ENCODE measurements at places on chromosomes 16 and 17.

DNA sequence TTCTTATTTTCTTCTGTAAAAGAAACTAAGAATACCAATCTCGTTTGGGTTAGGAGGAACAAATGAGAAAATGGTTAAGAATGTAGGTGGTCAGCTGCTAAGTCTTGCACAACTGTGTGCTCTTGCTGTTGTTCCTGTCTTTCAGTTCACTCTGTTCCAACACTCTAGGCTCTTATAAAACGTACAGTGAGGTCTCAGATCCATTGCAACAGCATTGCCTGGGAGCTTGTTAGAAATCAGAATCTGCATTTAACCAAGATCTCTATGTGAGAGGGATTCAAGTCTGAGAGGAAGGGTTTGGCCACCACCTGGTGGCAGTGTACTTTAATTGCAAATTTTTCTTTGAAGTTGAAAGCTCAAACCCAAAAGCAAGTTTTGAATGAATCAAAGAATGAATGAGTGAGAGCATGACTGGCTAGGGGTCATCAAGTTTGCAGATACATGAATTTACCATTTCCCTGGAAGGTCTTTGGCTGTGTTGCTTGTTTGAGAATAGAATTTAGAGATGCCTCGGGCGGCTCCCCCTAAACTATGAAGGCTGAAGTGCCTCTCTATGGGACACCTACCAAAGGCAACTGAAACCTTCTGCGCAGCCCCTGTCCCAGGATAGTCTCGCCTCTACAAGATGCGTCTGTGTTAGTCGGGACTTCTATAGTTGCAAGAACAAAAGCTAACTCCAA is 2.5 kb downstream of the ALOX15B start:
- peak; percentile 43 for DNase-seq

DNA sequence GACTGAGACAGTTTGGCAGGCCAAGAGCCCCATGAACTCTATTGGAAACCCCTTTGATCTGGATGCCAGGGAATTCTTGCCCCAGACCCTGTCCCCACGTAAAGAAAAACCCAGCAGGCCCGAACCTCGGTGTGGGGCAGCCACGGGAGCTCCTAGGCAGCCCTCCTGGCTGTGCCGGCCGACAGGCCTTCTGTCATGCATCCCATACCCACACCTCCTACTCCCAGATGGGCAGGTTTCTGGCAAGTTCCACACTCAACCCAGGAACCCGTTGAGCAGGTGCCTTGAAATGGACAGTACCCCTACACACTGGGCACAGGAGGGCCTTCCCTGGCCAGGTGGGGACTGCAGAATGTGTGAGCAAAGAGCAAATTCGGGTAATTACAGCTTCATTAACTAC is 23.6 kb upstream of the ATP2C2 start:
- no peak for DNase-seq

DNA sequence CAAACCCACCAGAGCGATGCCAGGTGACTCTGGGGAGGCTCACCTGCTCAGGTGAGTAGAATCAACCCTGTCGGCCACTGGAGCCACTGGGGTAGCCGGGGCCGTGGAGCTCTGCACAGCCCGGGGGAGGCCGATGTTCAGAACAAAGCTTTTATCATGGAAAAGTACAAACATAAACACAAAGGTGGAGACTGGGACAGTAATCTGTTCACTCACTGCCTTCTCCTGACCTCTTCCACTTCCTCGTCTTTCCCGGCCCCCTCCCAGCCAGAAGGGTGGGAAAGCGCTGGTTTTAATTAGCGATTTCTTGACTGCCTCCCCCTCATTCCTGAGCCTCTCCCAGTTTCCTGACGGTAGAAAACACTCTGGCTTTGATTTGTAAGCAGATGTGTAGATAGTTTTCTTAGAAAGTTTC is 9.8 kb upstream of the TEX19 start:
- no peak for DNase-seq

- no peak for DNase-seq
These were observed 5.2 kb upstream of the RAB26 start for GRCh38 chr16:2142942-2143877.

DNA sequence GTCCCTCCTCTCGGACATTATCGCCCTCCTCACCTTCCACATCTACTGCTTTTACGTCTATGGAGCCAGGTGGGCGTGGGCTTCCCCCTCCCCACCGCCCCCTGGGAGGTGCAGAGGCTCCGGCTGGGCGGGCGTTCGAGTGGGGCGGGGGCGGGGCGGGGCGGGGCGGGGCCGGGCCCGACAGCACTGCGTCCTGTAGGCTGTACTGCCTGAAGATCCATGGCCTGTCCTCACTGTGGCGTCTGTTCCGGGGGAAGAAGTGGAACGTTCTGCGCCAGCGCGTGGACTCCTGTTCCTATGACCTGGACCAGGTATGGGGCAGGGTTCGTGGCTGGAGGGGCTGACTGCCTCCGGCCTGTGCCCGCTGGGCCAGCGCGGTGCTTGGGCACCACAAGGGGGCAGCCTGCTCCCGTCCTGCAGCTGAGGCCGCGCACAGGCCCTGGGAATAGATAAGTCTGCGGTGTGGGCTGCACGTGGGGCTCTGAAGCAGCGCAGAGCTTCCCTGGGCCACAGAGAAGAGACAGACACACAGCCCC is 9.2 kb downstream of the PIGQ start:
- peak; percentile 73 for DNase-seq

DNA sequence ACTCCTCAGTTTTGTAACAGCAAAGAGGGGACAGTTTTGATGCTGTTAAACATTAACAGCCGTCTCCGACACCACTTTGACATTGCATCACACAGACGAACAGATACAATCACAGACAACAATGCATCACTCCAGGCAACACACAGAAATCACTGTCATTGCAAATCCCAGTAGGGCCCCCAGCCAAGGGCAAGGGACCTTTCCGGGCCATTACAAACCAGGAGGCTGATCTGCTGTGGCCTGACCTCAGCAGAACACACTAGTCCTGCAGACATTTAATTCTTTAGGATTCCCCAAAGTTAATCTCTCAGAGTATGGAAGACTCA is 136.2 kb upstream of the RCVRN start:
- no peak for DNase-seq

- no peak for DNase-seq
These were observed 6.8 kb downstream of the FBXO47 start for GRCh38 chr17:38960402-38960801.

GRCh38 chr17:43533699-43534098 is 12.4 kb downstream of the ETV4 start:
- no peak for DNase-seq

DNA sequence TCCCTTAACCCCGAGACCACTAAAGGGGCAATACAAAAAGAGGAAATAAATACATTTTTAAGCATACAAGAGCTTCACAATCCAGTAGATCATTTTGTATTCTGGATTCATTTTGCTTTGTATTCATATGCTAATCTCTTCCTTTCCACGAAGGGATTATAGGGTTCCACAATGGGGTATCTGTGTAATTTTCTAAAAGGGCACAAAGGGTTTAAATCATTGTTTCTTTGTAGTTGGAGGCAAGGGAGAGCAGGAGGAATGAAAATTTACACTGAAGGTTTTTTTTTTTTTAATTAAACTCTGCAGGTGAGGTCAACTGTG is 592 bp upstream of the NUFIP2 start:
- DNase-seq: no peak
